ENCODE measurements at places on chromosomes 13 and 19.

GRCh38 chr19:30062907-30063649 lies 121.0 kb downstream of the URI1 start:
- DNase-seq: no peak

- DNase-seq: no peak
Observed at GRCh38 chr19:11767633-11768133, 883 bp downstream of the ZNF441 start.

DNA sequence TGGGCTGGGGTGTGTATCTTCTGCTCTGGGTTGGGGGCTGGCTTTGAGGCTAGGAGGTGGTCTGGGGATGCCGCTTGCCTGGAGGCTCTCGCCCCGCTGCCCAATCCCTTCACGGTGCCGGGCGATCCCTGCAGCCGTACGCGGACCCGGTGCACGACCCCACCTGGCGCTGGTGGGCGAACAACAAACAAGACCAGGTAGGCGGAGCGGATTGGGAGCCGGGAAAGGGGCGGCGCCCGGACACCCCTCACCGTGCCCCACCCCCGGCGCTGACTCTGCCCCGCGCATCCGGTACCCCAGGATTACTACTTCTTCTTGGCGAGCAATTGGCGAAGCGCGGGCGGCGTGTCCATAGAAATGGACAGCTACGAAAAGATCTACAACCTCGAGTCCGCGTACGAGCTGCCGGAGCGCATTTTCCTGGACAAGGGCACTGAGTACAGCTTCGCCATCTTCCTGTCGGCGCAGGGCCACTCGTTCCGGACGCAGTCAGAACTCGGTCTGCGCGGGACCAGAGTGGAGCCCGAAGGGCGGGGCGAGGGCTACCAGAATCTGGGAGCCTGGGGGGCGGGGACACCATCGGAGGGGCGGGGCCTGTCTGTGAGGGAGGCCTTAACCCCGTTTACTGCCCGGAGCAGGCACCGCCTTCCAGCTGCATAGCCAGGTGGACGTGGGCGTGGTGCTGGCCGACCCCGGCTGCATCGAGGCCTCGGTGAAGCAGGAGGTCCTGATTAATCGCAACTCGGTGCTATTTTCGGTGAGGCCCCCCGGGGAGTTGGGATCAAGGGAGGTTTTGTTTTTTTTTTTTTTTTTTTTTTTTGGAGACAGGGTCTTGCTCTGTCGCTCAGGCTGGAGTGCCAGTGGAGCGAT lies 12.1 kb upstream of the PSMD8 start:
- no peak for DNase-seq

- no peak for DNase-seq
Observed at GRCh38 chr19:43928820-43929219, 6.3 kb downstream of the ZNF45 start.

DNA sequence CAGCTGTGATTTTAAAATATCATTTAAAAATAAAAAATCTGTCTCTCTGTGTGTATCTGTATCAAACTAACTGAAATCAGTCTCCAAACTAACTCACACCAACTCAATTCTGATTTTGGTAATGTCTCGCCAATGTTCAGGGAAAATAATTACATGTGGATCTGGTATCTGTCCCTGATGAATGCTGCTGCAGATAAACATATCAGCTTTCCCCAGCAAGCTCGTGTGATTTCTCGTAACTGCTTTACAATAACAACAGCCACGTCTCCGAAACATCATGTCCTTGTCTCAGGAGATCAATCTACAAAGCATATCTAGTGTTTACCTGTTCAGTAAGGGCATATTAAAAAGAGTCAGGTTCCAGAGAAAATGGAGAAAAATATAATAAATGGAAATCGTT lies 129.0 kb downstream of the IRS2 start:
- DNase-seq: no peak

- no peak for DNase-seq
Observed at GRCh38 chr13:51761643-51762350, 42.2 kb downstream of the DHRS12 start.

DNA sequence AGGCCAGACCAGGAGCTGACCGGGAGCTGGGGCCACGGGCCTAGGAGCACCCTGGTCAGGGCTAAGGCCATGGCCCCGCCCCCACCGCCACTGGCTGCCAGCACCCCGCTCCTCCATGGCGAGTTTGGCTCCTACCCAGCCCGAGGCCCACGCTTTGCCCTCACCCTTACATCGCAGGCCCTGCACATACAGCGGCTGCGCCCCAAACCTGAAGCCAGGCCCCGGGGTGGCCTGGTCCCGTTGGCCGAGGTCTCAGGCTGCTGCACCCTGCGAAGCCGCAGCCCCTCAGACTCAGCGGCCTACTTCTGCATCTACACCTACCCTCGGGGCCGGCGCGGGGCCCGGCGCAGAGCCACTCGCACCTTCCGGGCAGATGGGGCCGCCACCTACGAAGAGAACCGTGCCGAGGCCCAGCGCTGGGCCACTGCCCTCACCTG lies 6.6 kb downstream of the SPHK2 start:
- DNase-seq: no peak

GRCh38 chr13:113050734-113051431 lies 54.7 kb upstream of the F7 start:
- no peak for DNase-seq

DNA sequence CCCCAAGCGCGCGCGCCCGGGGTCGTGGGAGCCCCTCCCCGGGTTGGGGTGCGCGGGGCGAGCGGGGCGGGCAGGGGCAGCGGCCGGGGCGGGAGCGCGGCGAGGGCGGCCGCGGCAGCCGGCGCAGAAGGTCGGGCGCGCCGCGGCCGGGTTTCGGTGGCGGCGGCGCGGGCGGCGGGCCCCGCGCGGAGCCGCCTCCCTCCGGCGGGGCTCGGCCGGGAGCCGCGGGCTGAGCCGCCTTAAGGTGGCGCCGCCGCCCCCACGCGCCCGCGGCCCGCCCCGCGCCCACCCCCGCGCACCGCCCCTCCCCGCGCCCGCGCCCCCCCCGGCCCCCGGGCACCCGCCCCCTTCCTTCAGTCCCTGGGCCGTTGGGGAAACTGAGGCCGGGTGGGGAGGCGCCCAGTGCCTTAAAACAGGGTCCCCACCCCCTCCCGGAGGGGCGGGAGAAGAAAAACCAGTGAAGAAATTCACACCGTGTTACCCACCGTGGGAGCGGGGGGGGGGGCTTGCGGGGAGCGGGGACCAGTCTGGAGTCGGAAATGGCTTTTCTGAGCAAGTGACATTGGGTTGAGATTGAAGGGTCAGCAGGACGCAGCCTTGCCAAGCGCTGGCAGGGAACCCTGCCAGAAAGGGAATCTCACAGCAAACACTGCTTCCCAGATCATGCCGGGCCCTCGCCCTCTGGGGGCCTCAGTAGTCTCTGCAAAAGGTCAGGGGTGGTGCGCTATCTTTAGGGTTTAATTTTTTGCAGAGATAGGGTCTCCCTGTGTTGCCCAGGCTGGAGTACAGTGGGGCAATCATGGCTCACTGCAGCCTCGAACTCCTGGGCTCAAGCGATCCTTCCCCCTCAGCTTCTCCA lies at the start of gene TLE2:
TSS of gene TLE2 (minus strand) at position 216 of the 859 bp plus-strand sequence. CDS start 376 bp downstream, outside the sequence.
- no peak for DNase-seq

DNA sequence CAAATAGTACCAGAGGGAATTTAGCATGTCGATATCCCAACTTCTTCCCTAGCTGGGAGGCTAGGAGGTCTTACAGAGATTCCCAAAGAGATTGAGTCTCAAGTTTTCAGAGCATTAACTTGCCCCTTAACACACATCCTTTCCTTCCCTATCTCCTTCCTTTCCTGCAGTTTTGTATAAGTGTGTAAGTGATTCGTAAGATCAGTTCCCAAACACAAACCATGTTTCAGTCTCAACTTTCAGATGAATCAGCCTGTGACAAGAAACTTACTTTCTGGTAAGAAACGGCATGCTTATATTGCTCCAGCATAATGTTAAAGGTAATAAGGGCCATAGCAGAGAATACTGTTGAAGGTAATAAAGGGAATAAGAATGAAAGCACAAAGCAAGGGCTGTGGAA lies 472.2 kb downstream of the LIG4 start:
- no peak for DNase-seq

DNA sequence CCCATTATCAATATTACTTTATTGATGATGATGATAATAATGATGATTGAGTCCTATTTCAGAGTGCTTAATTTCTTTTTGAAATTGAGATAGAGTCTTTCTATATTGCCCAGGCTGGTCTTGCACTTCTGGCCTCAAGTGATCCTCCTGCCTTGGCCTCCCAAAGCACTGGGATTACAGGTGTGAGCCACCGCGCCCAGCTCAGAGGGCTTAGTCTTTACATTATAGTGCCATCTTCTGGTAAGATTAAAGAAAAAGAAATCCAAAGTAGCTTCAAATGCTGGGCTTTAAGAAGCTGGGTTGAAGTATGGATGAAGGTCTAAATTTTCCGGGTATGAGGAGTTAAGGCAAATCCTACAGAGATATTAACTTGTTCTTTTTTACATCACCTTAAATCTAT lies 3.4 kb upstream of the ZNF333 start:
- no peak for DNase-seq

- no peak for DNase-seq
Observed at GRCh38 chr13:103431856-103432255, 365.6 kb upstream of the SLC10A2 start.

DNA sequence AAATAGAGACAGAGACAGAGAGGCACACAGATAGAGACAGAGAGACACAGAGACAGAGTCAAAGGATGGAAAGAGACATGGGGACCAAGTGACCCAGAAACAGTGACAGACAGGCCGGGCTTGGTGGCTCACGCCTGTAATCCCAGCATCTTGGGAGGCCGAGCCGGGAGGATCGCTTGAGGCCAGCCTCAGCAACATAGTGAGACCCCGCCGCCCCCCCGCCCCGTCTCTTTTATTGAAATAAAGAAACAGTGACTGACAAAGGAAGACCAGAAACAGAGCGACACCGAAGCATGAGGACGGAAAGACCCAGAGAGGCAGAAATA lies 848 bp upstream of the NECTIN2 start:
- DNase-seq: no peak

DNA sequence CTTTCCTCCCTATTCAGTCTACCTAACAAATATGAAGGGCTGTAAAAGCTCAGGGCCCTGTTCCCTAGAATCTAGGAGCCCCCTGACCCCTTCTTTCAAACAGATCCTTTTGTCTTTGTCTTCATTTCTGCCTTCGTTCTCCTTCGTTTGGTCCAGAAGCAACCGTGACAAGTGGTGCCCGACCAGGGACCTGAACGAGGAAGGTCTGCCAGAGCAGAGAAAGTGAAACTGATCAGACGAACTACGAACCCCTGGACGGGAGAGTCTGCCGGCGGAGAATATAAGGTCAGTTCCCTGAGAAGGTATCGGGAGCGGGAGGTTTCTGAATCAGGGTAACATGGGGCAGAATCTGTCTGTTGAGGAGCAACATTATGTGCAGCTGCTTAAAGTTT lies 751 bp downstream of the ERVK3-1 start:
- DNase-seq: no peak

- peak; percentile 57 for DNase-seq
Observed at GRCh38 chr13:106182404-106182803, 353.1 kb downstream of the EFNB2 start.

- no peak for DNase-seq
Observed at GRCh38 chr19:18274781-18275356, 617 bp upstream of the IQCN start.

DNA sequence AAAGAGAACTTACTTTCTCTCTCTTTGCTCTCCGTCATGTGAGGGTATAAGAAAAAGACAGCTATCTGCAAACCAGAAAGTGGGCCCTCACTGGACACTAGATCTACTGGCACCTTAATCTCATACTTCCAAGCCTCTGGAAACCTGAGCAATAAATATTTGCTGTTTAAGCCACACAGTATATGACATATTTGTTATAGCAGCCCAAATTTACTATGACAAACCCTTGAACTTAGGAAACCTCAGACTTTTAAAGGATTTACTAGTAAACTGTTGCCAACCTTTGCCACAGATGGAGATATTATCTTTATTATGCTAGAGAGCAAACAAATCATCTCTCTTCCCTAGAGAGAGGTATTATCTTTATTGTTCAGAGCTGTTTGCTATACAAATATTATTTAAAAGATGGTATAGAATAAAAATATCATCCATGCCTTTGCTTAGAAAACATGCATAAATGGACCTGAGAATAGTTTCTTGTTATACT lies 1446.1 kb downstream of the SLITRK1 start:
- no peak for DNase-seq

GRCh38 chr19:11141937-11142527 lies 13.6 kb downstream of the SPC24 start:
- DNase-seq: no peak

- peak; percentile 13 for DNase-seq
Observed at GRCh38 chr19:5547881-5548280, 19.9 kb downstream of the TINCR start.

DNA sequence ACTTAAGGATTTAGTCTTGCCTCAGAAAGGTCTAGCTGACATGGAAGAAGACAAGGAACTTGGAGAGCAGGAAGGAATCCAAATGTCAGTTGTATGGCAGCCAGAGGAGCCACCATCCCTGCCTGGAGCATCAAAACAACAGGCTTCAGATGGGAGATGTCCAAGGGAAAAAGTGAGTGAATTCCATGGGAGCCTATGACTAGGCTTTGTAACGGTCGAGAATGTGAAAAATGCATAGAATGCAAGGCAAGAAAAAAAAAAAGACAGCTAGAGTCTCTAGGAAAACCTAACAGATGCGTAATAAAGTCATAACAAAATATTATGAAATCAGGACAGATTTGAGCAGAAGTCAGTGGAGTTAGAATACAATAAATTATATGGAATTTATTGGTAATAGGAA lies 183.7 kb upstream of the LSM14A start:
- DNase-seq: no peak

GRCh38 chr19:1235625-1236538 lies 1.9 kb downstream of the CBARP start:
- no peak for DNase-seq

DNA sequence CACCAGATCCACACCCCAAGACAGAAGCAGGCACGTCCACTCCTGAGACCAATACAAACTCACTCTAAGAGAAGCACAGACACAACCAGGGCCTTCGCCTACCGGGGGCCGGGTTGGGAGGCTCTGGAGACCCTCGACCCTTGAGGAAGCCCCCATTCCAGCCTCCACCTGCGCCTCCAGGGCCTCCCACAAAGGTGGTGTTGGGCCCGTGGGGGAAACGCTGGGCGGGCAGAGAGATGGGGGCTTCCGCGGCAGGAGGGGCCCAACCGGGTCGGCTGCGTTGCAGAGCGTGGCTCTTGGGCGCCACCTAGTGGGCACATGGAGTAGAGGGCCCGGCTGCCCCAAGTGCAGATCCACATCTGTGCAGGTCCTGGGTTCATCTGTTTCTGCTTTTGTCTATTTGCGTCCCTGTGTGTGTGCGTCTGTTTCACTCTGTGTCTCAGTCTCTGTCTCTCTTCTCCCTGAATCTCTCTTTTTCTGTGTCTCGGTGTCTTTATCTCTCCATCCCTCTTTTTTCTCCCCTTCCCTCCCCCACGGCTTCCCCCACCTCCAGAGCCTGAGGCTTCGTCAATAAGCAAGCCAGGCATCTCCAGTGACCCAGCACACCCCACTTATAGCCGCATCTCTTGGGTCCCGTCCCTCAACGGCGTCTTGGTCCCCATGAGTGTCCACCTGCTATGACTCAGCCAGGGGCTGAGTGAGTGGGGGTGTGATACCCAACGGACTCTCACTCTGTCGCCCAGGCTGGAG lies 10.5 kb upstream of the TINCR start:
- DNase-seq: peak; percentile 13
